ENCODE measurements at places on chromosomes 4 and X. TPM values are rescaled to one million over a fixed set of nuclear protein-coding genes. Genes with fewer than 3 reads are reported as not detected.

Gene SATL1
- 0.05 TPM for total RNA-seq

Gene SLIT2
- 0.03 TPM for total RNA-seq

Gene VAMP7
- total RNA-seq: 30.7 TPM

Gene ADGRG2
- total RNA-seq: 6.2 TPM

Gene USP17L11
- not detected for total RNA-seq

Gene RAB28
- 10.1 TPM for total RNA-seq

Gene SORCS2
- total RNA-seq: 5.2 TPM

Gene TCEAL2
- total RNA-seq: not detected

Gene PPP2R2C
- total RNA-seq: 34.1 TPM

Gene RHOXF2
- not detected for total RNA-seq

Gene F8A3
- total RNA-seq: 0.66 TPM

Gene RAB41
- not detected for total RNA-seq

Gene CPE
- 2.1 TPM for total RNA-seq

Gene ATP2B3
- total RNA-seq: 0.06 TPM

Gene REPS2
- total RNA-seq: 0.87 TPM

Gene HTR2C
- total RNA-seq: not detected

Gene PABPC1L2A
- total RNA-seq: not detected

Gene RAB33A
- 0.28 TPM for total RNA-seq

Gene NKX1-1
- not detected for total RNA-seq

Gene MEPE
- total RNA-seq: not detected

Gene GAGE12E
- total RNA-seq: not detected

Gene KLB
- 0.13 TPM for total RNA-seq

Gene MAGED4B
- total RNA-seq: 5.8 TPM

Gene CLDN34
- total RNA-seq: not detected

Gene CORIN
- total RNA-seq: not detected

Gene PAGE2
- total RNA-seq: not detected

Gene TLR1
- total RNA-seq: 0.83 TPM

Gene FMR1NB
- not detected for total RNA-seq
